ENCODE measurements at places on chromosomes 13 and 19.

DNA sequence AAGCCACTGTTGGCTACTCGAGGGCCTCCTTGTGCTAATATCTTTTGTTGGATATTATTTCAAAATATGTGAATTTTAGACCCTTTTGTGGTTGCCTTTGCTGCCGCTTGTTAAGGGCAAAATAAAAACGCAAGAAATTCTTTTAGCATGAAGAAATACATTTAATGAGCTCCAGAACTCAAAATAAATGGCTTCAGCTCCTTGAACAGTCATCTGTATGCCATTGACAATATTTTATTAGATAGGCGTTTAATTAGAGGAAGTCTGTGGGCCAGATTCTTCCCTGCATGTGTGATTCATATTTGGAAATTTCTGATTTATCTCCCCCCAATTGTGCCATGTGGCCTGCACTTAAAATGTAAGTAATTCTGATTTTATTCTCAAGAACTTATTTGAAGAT lies 177.2 kb downstream of the STK24 start:
- no peak for DNase-seq

DNA sequence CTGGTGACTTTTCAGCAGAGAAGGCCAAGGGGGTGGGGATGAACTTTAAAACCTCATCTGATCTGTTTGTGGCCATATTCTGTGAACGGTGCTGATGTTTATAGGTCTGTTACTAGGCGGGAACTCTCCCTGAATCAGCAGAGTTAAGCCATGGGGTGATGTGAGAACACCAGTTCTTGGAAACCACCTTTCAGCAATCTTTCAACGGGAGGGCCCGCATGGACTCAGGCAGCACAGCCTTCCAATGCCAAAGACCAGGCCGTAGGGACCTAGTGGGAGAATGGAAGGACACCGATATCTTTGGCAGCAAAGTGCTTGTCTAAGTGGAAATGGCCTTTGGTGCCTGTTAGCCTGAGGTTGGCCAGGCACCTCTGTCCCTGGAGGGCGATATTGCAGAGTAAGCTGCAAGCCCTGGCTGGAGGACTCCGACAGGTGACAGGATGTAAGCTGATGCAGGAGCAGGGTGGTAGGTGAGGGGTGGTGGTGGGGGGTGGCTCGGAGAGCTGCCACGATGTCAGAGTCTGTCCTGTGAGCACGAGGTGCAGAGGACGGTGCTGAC lies 57.0 kb downstream of the ERCC5 start:
- no peak for DNase-seq

DNA sequence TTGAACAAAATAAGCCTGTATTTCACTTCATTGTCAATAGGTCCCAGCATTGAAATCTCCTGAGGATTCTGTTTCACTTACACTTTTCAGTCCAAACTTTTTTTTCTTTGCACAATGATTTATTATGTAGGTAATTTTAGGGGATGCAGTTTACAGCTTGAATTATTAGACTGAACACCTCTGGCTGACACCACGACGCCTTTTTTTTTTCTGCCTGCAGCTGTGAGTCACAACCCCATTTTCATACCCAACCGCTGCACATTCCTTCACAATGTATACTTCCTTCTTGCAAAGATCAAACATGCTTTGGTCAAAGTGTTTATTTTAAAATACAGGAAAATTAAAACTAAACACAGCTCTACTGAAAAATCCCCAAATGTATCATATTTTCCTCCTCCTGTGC lies 11.4 kb downstream of the ZIC2 start:
- no peak for DNase-seq

- DNase-seq = no peak
Measured at GRCh38 chr13:41788552-41788951, 172.4 kb downstream of the VWA8 start.

- no peak for DNase-seq
Measured at GRCh38 chr13:95480131-95480545, 72.4 kb upstream of the CLDN10 start.

GRCh38 chr19:41175801-41176777 lies 16.9 kb upstream of the CYP2S1 start:
- peak; percentile 57 for DNase-seq

DNA sequence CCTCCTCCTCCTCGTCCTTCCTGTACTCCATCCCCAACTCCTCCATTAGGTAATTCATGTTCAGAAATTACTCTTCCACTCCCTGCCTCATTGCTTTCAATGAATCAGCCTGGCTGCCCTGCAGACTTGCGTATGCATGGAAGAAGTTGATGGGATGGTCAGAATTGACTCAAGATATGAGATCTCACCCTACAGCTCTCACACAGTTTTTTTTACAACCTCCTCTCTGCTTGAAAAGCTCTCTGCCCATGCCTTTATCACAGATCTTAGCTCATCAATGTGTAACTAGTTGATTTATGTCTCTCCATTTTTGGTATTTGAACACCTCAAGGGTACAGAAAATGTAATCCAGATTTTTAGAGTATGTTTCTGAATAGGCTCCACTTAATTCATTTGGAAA lies 506.9 kb downstream of the TBC1D4 start:
- no peak for DNase-seq

GRCh38 chr13:72072261-72072660 lies 205.3 kb upstream of the DACH1 start:
- no peak for DNase-seq

DNA sequence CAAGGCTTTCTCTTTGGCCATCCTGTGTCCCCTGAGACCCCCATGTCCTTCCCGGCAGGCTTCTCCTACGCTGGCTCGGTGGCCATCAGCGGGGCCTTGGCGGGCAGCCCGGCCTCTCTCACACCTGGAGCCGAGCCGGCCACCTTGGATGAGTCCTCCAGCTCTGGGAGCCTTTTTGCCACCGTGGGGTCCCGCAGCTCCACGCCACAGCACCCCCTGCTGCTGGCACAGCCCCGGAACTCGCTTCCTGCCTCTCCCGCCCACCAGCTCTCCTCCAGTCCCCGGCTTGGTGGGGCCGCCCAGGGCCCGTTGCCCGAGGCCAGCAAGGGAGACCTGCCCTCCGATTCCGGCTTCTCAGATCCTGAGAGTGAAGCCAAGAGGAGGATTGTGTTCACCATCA lies 14.2 kb downstream of the PLEKHJ1 start:
- DNase-seq = no peak

DNA sequence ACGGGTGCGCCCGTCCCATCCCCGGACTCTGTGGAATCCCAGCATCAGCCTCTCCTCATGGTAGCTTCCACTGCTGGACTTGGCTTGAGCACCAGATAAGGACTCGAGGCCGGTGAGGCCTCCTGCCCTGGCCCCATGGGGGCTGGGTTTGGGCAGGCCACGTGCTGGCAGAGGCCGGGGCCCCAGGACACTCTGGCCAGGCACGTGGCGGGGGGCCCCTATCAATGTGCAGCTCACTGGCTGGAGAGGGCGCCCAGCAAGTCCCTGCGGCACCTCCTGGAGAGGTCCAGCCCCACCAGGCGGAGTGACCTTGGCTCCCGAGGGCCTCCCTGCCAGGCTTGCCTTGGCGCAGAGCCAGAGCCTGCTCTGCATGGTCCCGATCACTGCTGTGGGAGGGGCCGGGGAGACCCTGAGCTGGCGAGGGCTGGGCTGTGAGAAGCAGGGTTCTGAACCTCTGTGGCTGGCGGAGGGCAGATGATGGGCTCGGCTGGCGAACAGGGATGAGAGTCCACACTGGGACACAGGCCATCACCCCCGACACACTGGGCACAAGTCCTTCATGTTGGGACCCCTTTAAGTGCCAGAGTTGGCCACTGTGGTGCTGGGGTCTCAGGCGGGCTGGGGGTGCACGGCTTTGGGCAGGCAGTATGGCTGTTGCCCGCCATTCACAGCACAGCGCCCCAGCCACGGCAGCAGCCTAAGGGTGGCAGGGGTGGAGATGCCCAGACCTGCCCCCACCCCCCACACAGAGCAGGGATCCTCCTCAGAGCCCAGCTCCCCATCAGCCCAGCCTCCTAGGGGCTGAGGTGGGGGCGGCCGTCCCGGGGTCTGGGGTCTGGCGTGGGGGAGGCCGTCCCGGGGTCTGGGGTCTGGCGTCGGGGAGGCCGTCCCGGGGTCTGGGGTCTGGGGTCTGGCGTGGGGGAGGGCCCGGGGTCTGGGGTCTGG lies 19.1 kb downstream of the CEBPG start:
- DNase-seq = peak; percentile 46

GRCh38 chr13:45226024-45226423 lies 25.2 kb upstream of the KCTD4 start:
- no peak for DNase-seq

DNA sequence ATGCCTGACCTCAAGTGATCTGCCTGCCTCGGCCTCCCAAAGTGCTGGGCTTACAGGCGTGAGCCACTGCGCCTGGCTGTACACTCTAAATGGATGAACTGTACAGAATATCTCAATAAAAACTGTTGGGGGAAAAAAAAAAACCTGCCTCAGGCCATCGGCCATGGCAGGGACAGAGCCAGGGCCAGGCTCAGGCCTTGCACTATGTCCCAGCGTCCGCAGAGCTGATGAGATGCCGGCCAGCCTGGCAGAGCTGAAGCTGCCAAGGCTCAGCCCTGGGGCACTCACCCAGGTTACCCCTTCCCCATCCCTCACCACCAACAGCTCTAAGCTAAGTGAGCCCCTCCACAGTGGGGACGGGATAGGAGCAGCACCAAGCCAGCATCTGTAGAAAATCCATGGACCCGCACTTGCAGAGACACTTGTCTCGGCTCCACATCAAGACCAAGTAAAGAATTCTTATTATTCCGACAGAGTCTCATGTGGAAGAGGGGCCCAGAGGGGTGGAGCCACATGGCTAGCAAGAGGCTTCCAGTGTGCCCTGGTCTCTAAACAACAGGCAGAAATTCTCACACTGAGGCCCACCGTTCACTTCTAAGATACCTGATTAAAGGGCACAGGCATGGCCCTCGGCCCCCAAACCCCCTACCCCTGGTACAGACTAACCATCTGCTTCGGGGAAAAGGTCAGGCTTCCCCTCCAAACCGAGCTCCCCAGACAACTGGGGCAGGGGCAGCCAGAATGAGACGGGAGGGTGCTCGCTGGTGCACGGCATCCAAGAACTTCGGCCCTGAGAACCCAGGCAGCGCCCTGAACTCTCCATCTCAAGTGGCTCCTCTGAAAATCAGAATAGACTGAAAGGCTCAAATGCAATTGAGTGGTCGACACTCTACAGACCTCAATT lies 5.8 kb downstream of the PPP6R1 start:
- no peak for DNase-seq

GRCh38 chr19:21604351-21604926 lies 99.0 kb downstream of the ZNF429 start:
- no peak for DNase-seq

GRCh38 chr13:49376121-49376520 lies 67.7 kb downstream of the CAB39L start:
- DNase-seq = no peak

DNA sequence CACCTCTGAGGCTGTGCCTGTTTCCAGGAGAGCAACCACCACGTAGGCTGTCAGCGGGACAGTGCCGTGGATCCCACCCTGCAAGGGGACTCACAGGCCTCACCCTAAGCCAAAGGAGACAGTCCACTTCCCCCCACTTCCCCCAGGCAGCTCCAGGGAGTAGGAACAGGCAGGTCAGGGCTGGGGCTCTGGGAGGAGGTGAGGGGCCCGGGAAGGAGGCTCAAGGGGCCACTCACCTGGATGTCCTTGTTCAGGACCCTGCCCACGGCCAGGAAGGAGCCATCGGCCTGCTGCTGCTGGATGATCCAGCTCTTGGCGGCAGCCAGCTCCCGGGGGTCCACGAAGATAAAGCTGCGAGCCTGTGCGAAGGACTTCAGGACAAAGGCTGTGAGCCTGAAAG lies 25.6 kb downstream of the F2RL3 start:
- DNase-seq = no peak

DNA sequence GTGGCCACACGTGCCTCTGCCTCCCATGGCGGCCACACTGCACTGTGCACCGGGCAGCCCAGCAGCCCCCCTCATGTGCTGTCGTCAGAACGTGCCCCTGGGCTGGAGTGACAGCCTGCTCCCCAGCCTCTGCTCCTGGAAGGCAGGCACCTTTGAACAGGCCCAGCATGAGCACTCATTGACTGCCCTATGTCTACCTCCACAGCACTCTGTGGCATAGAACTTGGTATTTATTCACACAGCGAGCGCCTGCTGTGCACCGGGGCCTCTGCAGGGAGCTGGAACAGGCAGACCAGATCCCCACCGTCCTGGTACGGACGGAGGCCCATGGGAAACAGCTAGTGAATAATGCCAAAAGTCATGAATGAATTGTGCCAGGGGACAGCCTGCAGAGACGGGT lies 53.7 kb downstream of the DPF1 start:
- DNase-seq = no peak

DNA sequence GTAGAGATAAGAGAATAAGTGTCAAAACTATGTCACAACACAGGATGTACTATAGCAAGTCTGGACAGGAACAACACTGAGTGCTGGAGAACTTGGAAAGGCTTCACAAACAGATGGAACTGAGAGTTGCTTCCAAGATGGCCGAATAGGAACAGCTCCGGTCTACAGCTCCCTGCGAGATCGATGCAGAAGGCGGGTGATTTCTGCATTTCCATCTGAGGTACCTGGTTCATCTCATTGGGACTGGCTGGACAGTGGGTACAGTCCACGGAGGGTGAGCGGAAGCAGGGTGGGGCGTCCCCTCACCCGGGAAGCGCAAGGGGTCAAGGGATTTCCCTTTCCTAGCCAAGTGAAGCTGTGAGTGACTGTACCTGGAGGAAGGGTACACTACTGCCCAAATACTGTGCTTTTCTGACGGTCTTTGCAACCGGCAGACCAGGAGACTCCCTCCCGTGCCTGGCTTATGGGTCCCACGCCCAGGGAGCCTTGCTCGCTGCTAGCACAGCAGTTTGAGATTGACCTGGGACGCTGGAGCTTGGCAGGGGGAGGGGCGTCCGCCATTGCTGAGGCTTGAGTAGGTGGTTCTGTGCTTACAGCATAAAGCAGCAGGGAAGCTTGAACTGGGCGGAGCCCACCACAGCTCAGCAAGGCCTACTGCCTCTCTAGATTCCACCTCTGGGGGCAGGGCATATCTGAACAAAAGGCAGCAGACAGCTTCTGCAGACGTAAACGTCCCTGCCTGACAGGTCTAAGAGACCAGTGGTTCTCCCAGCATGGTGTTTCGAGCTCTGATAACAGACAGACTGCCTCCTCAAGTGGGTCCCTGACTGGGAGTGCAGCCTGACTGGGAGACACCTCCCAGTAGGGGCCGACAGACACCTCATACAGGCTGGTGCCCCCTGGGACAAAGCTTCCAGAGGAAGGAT lies 46.0 kb downstream of the USP12 start:
- no peak for DNase-seq

- DNase-seq = no peak
Measured at GRCh38 chr13:45994752-45995151, 57.8 kb downstream of the ZC3H13 start.
